NCI-H226 (cell line): ENCODE measurements at places on chromosomes 5 and 9.
A peak's percentile ranks its signal among the peaks of the same experiment; 100 is the strongest.

- DNase-seq, result no peak
These were observed 27.1 kb downstream of the ASPN start for GRCh38 chr9:92455217-92455616.

DNA sequence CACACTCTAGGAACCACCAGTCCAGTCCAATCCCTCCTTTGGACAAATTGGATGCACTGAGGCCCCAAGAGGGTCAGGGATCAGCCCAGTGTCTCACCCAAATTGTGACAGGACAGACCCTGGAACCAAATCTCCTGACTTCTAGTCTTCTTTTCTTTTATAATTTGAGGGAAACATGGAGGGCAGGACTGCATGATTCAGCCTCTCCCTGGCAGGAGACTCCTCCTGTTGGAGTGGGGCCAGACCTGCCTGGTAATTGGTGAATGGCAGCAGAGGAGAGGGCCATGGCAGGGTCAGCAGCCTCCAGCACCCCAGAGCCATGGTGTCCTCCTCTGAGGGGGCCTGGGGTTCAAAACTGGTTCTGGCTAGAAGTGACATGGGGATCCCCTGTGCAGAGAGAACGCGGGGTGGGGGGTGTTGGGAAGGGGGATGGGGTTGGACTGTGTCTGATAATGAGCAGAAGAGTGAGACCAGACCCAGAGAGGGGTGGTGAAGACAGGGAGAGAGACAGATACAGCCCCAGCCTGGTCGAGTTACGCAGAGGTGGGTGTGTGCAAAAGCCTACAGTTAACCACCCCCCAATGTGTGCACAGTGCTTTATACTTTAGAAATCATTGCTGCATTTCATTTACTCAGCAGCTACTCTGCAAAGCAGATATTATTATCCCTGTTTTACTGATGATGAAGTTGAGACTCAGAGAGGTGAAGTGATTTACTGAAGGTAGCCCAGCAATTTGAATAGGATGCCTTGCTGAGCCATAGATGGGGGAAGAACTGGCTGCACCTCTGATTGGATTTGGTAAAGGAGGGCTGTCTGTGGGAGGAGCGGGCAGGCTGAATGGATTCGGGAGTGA, 3.8 kb upstream of the SYNPO start:
- peak; percentile 86 for DNase-seq

DNA sequence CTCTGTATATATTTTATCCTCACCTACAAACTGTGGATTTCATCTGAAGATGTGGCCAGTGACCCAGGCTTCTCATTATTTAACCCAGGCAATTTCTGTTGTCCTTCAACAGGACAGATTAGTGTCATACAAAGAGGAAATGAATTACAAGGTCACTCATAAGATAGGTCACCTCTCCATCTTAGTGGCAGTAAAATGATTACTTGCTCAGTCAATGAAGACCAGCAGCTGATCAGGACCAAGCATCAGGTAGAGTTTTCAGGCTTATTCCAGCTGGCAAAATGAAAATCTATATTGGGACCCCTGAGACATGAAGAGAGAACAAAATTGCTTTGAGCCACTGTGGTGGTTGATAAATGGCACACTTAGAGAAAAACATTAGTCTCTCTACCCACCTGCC, 135.2 kb upstream of the PRDM9 start:
- no peak for DNase-seq

DNA sequence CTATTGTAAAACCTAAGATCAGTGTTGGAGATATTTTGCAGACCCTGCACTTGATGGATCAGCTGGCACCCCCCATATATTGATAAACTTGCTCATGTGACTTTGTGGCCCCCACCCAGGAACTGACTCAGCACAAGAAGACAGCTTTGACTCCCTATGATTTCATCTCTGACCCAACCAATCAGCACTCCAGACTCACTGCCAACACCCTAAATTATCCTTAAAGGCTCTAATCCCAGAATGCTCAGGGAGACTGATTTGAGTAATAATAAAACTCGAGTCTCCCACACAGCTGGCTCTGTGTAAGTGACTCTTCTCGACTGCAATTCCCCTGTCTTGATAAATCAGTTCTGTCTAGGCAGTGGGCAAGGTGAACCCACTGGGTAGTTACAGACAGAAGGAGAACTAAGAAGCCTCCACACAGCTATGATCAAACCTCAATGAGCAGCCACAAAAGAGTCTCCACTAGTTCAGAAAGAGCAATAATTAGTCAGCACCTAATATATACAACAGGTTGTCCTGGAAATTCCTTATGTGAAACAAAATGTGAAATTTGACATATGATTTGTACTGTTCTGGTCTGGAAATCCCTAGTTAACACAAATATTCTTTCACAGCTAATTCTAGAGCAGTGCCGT, 52.2 kb downstream of the ACTL7B start:
- no peak for DNase-seq

GRCh38 chr5:134550271-134551214, 25.1 kb downstream of the JADE2 start:
- DNase-seq, result peak; percentile 26

DNA sequence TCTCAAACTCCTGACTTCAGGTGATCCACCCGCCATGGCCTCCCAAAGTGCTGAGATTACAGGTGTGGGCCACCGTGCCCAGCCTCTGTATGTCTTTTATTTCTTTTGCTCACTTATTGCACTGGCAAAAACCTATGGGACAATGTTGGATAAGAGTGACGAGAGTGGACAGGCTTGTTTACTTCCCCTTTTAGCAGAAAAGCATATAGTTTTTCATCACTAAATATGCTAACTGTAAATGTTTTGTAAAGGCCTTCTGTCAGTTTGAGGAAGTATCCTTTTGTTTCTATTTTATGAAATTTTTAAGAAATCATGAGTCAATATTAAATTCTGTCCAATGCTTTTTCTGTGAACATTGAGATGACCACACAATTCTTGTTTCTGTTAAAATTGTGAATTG, 103.3 kb downstream of the AUH start:
- no peak for DNase-seq

GRCh38 chr9:123460091-123460490, 104.1 kb downstream of the CRB2 start:
- DNase-seq, result no peak

GRCh38 chr9:109923806-109924205, 143.8 kb downstream of the PALM2AKAP2 start:
- no peak for DNase-seq

- DNase-seq, result no peak
These were observed 65.2 kb downstream of the OTULIN start for GRCh38 chr5:14729448-14730385.

DNA sequence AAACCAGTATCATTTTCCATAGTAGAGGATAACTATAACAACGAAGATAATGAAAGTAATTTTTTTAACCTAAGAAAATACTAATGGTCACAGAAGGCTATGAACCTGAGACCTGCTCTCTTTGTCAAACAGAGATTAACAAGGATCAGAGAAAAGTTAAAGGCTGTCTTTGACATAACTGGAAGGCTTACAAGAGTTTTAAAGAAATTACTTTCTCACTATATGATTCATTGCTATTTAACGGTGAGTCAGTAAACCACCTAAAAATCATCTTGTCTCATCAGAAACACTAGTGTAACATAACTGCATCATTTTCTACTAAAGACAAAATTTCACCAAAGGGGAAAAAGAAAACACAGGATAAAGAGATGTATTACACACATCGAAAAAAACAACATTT, 19.3 kb downstream of the MLANA start:
- no peak for DNase-seq
